Activated naive CD8-positive, alpha-beta T cell treated with anti-CD3 and anti-CD28 coated beads, Interleukin-2, amount 10 ng/mL, durations not matched to agents 7 days and 5 days (primary cell): ENCODE measurements at places on chromosomes 1 and 21. TPM values are rescaled to one million over a fixed set of nuclear protein-coding genes. Genes with fewer than 3 reads are reported as not detected.

The ATXN7L2 gene
- total RNA-seq: 10.4 TPM

The ECE1 gene
- 85.5 TPM for total RNA-seq

The GUK1 gene
- 289 TPM for total RNA-seq

The RBBP5 gene
- total RNA-seq: 25.5 TPM

The SPRR2F gene
- total RNA-seq: not detected

The FCRL5 gene
- total RNA-seq: 0.37 TPM

- DNase-seq: no peak
Observed at GRCh38 chr1:52321061-52321460, 44.9 kb downstream of the CC2D1B start.

DNA sequence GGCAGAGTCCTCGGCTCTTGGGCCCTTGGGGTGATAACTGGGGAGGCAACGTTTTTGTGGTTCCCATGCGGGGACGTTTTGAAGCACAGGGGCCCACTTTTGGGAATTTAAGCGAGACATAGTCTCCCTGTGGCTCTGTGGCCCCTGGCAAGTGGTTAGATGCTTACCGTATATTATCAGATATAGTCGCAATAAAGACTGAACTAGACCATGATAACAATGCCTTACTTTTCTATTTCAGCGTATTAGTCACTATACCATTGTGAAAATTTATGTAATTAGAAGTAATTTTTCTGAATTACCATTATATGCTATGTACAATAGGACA lies 538 bp upstream of the RCAN1 start:
- DNase-seq: no peak

- DNase-seq: no peak
Observed at GRCh38 chr1:228282329-228283042, 74.6 kb downstream of the OBSCN start.

DNA sequence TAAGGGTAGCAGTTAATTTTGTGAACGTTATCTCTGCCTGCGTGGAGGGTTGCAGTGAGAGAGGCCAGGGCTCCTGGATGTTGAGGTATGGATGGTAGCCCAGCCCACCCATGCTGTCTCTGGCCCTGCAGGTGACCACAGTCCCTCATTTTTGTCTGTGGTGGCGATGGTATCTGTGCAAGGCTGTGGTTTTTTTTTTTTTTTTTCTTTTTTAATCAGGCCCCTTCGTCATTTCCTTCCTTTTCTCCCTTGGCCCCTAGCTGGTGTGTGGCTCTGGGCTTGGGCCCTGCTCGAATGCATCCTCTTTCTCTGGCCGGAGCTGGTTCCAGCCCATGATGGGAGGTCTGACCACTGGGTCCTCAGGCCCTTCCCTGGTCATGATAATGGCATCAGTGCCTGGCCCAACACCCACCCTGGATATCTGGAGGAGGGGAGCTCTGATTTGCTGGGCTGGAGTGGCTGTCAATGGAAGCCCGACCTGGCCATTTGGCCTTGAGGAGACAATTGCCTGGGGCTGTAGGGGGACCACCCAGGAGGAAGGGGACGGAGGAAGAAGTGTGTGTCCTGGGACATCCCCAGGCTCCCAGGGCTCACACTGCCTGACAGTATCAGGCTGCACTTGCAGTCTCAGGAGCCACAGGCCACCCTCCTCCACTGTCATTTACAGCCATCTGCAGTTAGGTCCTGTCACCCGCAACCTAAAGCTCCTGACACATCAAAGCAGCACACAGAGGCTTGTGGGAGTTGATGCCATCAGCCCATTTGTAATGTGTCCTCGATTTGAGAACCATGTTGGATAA lies 8.1 kb upstream of the RNF187 start:
- peak; percentile 55 for DNase-seq

GRCh38 chr1:161868832-161869231 lies 102.7 kb downstream of the ATF6 start:
- no peak for DNase-seq
